ENCODE measurements at places on chromosomes 5 and 9.

DNA sequence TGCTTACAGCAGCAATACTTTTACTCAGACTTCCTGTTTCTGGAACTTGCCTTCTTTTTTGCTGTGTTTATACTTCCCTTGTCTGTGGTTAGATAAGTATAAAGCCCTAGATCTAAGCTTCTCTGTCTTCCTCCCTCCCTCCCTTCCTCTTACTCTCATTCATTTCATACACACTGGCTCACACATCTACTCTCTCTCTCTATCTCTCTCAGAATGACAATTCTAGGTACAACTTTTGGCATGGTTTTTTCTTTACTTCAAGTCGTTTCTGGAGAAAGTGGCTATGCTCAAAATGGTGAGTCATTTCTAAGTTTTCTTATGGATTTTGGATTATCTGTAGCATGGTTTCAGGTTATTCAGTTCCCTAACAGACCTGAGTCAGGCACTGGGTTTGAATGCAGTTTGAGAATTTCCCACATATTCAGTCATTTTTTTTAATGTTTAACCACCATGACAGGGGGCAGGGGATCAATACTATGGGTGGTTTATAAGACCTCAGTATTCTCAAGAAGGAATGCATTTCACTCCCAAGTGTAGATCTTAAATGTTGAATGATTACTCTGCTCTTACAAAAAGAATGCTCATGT is at the start of gene IL7R:
TSS of gene IL7R (plus strand) at position 127 of the 587 bp plus-strand sequence. CDS start at position 214, 87 bp downstream.
- no peak for DNase-seq

GRCh38 chr9:113636165-113636564 is 172.6 kb downstream of the RGS3 start:
- no peak for DNase-seq

DNA sequence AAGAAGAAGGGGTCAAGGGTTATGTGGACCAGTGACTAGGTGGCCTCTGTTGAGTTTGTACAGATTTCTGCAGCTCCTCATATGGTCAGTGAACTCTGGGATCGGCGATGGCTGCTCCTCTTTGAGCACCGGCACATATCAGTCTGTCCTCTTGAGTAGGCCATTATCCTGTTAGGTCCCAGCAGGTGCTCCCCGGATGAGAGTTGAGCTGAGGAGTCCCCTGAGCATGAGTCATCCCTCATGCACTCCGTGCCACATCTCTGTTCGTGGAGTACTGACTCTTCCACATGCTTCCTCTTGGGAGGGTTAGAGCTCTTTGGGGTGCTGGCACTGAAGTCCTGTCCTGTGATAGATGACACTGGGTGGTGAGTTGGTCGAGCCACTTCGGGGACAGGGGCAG is 143.7 kb downstream of the PTTG1 start:
- DNase-seq, result no peak

DNA sequence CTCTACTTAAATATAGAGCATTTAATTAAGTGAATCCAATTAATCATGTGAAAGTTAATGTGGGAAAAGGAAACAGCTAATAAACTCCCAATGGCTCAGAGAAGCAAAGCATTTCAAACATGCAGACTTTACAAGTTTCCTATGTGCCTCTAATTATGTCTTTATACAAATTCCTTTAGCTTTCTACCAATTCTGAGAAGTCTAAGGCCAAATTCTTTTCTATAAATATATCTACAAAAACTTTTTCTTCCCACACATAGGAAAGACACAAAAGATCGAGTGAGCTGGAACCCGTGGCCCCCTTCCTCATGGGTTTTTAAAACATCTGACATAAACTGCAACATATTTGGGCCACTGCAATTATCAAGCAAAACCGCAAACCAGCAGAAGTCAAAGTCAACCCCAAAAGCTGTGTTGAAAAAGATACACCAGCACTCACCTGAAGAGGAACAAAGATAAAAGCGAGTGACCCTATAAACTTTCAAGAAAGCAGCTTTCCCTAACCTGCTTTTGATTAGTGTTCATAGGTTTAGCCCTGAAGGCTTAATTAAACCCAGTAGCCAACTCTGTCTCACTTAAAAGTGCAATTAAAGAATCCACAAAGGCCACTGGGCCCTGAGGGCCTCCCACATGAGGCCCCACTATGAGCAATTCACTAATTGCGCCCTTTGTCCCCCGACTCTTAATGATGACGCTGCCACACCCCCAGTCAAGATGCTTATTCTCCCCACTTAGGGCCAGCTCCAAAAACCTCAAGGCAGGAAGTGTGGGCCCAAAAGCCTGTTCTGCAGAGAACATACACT is 12.1 kb downstream of the SEMA5A start:
- DNase-seq, result no peak

- DNase-seq, result no peak
Observed at GRCh38 chr9:131833083-131833482, 93.2 kb upstream of the RAPGEF1 start.

GRCh38 chr5:2741956-2742355 is 9.5 kb downstream of the IRX2 start:
- no peak for DNase-seq

DNA sequence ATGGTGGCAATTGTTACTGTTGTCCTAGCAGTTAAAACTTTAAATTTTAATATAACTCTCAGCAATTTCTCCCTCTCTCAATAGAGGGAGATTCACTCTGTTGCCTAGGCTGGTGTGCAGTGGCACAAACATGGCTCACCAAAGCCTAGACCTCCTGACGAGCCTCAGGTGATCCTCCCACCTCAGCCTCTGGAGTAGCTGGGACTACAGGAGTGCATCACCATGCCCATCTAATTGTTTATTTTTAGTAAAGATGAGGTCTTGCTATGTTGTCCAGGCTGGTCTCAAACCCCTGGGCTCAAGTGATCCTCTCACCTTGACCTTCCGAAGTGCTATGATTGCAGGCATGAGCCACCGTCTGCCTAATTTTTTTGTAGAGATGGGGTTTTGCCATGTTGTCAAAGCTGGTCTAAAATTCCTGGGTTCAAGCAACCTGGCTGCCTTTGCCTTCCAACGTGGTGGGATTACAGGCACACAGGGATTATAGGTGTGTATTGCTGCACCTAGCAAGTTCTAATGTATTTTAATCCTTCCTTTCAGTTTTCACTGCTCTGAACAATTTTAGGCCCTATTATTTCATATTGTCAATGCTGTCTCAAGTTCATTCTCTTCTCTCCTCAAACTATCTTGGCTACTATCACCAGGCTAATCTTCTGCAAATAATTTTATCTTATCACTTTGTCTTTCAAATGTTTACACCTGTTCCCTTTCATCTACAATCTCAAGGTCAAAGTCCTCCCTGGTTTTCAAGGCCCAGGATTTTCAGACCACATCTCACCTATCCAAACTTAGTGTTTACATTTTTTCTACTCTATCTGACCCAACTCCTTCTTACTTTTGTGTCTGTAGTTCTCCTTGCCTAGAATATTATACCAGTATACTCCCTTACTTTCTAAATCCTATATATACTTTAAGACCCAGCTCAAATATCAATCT is 18.9 kb downstream of the ALDH1A1 start:
- no peak for DNase-seq

DNA sequence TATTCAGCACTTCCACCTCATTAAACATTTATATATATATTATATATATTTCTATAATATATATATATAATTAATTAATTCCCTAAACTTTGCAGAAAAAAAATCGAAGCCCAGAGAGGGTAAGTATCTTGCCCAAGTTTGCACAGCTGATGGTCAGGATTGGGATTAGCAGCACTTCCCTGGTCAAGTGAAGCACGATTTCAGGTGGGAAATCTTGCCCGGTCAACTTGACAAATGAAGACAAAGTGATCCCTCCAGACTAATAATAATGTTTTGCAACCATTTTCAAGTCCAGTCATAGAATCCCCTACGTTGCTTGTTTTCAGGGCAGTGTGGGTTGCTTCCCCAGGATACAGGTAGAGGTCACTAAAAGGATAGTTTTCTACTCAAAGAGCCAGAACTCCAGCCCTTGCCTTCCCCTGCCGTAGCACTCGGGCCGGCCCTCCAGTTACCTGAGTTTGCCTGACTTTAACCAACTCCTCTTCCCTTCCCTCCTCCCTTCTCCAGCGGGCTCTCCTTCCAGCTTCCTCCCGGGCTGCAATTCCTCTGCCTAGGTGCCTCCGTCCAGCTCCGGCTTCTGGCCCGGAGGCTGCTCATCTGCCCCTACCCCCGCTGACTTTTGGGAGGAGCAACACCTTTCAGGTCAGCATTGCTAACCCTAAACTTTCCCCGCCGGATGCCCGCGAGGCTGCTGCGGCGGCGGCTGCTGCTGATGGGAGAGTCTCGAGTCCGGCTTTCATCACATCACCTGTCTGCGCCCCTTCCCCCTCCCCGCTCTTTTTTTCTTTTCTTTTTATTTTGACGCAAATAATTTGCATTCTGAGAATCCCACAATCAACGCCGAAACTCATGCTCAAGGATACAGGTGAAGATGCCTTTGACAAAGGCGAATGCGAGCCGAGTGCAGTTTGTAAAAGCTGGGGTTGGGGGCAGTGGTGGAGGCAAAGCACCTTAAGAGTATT is 930 bp downstream of the PRLR start:
- no peak for DNase-seq

DNA sequence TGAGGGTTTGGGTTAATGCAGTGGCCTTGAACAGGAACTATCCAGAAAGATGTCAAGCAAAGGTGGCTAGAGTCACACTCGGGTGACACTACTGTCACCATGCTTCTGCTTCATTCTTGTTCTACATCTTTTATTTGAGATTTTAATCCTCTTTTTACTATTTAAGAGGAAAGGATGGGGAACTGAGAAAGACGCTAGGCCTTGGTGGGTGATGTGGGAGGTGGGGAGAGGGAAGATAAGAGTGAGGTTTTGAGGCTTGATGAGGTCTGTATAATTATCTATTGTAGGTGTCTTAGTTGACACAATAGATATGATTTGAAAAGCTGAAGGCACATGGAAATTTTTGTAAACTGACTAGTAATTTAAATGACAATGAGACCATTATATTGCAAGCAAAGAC is 3.5 kb upstream of the BASP1 start:
- DNase-seq, result no peak

DNA sequence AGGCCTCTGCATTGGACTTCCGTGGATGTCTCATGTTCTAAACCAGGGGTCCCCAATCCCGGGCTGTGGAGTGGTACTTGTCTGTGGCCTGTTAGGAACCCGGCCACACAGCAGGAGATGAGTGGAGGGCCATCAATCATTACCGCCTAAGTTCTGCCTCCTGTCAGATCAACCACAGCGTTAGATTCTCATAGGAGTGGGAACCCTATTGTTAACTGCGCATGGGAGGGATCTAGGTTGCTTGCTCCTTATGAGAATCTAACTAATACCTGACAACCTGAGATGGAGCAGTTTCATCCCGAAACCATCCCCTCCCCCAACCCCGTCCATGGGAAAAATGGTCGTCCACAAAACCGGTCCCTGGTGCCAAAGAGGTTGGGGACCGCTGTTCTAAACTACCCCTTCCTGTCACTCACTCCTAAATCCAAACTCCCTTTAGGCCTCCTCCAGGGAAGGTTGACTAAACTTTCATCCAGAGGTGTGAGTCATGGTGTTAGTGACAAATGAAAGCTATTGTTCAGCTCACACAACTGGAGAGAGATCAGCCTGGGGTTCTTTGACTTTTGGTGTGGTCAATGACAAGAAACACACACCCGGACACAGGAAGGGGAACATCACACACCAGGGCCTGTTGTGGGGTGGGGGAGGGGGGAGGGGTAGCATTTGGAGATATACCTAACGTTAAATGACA is 9.5 kb downstream of the KCNV2 start:
- DNase-seq, result no peak

DNA sequence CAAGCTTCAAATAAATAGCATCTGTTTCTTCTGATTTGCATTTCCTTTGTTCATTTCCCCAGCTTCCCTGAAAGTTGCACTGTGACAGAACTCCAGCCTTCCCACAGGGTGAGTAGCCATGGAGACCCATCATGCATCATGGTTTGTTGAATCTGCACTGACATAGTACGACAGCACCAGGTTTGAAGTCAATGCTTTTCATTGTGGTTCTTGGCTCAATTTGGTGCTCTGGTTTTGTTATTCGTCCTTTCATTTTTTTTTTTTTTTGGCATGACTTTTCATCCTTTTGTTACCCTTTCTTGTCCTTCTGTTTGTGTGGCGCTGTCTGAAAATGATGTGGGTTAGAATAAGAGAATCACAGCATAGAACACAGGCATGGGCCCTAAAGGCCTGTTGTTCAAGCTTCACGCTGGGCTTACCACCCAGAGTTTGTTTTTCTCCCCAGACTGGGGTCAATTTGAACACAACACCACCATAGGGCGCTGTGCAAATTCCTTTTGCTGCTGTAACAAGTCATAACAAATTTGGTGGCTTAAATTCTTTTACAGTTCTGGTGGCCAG is 206.2 kb upstream of the CDH10 start:
- DNase-seq, result no peak

GRCh38 chr9:121584421-121584820 is 67.0 kb upstream of the DAB2IP start:
- DNase-seq, result no peak

DNA sequence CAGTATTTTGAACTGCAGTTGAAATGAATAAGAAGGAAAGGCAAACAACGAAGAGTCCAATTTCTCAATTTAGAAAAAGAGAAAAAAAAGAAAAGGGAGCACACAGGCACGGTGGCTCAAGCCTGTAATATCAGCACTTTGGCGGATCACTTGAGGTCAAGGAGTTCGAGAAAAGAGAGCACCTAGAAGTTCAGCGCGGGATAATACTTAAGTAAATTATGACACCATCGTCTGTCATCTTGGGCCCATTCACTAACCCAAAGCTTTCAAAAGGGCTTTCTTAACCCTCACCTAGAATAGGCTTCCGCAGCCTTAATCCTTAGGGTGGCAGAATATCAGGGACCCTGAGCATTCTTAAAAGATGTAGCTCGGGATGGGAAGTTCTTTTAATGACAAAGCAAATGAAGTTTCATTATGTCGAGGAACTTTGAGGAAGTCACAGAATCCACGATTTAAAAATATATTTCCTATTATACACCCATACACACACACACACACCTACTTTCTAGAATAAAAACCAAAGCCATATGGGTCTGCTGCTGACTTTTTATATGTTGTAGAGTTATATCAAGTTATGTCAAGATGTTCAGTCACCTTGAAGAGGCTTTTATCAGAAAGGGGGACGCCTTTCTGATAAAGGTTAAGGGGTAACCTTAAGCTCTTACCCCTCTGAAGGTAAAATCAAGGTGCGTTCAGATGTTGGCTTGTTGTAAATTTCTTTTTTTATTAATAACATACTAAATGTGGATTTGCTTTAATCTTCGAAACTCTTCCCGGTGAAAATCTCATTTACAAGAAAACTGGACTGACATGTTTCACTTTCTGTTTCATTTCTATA is 602 bp upstream of the CD274 start:
- DNase-seq, result no peak

DNA sequence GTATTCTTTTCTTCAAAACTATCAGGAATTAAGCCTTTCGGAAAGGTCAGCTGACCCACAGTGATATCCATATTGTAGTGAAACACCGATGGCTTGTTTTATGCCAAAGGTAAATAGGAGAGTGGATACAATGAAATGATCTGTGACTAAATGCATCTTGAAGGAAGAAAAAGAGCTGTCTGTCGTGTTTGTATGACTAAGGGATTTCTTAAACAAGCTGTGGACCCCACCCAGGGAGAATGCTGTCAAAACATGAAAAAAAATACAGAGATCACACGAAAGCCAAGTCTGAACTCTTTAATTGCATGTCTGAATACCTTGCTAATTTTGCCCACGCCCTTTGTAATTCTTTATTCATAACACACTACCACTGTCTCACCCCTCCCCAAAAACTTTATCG is 286.4 kb upstream of the WWC1 start:
- no peak for DNase-seq

All from stimulated activated CD4-positive, alpha-beta T cell treated with anti-CD3 and anti-CD28 coated beads, Interleukin-15, amount 100 ng/mL, for 1 hour (primary cell).